ENCODE measurements at places on chromosomes 5 and 9.

GRCh38 chr5:172405226-172406107, 48.9 kb downstream of the SH3PXD2B start:
- no peak for DNase-seq
- no peak overlapping the region for H3K4me3 ChIP-seq

GRCh38 chr5:62197697-62198096, 108.3 kb upstream of the KIF2A start:
- no peak overlapping the region for H3K4me3 ChIP-seq
- H3K4me1 ChIP-seq, result no peaks in the 10 kb centered on the region
- H3K27ac ChIP-seq, result peak overlapping the region; percentile 1
- no peaks in the 10 kb centered on the region for H3K27me3 ChIP-seq
- no peak for DNase-seq

DNA sequence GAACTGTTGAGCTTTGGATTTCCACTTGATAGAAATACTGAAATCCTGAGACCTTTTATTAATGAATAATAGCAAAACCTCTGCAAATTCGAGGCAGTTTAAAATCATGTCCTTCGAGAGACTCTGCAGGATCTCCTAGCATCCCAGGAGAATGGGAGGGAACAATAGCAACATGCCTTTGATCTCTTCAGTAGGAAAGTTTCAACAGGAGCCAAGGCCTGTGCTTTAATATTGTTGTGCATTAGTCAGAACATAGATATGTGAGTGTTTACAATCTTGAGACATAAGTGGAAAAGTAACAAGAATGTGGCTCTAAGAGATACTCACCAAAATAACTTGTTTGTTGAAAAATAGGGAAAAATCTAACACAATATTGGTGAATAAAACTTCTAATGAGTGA, 83.3 kb upstream of the LHFPL2 start:
- H3K27me3 ChIP-seq, result no peaks in the 10 kb centered on the region
- no peak overlapping the region for H3K4me3 ChIP-seq
- no peak for DNase-seq
- H3K4me1 ChIP-seq, result peaks cover 4% of the 10 kb centered on the region

GRCh38 chr9:97675655-97676054, 21.5 kb downstream of the XPA start:
- H3K4me3 ChIP-seq, result no peak overlapping the region
- DNase-seq, result no peak
- H3K36me3 ChIP-seq, result no peaks in the 10 kb centered on the region

DNA sequence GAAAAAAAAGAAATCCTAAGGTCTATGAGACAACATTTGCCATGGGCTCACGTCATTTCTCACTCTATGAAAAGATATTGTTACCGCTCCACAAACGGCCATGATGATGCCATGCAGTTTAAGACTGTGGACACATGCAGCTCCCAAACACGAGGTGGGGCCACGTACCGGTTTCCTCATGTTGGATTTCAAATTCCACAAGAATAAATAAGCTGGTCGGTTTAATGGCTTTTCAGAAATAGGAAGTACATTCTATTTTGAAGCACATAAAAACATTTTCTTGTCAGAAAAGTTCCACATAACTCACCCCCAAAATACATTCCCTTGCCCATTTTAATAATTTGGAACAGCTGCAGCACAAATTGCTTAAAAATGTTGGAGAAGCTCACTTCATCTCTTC, 130.6 kb downstream of the MYO10 start:
- no peaks in the 10 kb centered on the region for H3K27me3 ChIP-seq
- peak overlapping the region; percentile 27 for H3K27ac ChIP-seq
- H3K36me3 ChIP-seq, result no peaks in the 10 kb centered on the region
- peaks cover 22% of the 10 kb centered on the region for H3K4me1 ChIP-seq
- H3K4me3 ChIP-seq, result no peak overlapping the region

GRCh38 chr5:135980620-135981019, 25.8 kb upstream of the LECT2 start:
- no peaks in the 10 kb centered on the region for H3K4me1 ChIP-seq
- H3K36me3 ChIP-seq, result no peaks in the 10 kb centered on the region
- H3K27ac ChIP-seq, result no peak overlapping the region

- peak overlapping the region; percentile 59 for H3K4me3 ChIP-seq
- H3K27me3 ChIP-seq, result no peaks in the 10 kb centered on the region
- peak; percentile 76 for DNase-seq
- no peaks in the 10 kb centered on the region for H3K36me3 ChIP-seq
- H3K27ac ChIP-seq, result peak overlapping the region; percentile 93
- no peaks in the 10 kb centered on the region for H3K4me1 ChIP-seq
Measured at GRCh38 chr9:33510262-33511183, 13.5 kb upstream of the ANKRD18B start.

DNA sequence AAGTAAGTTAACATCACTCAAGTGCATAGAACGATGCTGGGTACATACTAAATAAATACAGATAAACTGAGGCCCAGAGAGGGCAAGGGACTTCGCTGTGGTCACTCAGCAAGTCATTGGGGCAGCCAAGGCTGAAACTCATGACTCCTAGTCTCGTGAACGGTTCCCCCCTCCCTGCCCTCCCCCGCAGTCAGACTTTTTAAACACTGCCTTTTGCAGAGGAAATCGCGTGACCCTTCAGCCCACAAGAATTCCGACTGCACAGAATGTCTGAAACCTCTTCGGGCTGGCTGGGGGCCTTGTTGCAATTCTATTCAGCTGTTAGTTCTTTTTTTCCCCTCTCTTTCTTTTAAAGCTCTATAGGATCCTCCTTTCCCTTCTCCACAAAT, 28.1 kb downstream of the NEK6 start:
- no peaks in the 10 kb centered on the region for H3K27me3 ChIP-seq
- no peak overlapping the region for H3K4me3 ChIP-seq
- H3K27ac ChIP-seq, result peak overlapping the region; percentile 88
- peaks cover 59% of the 10 kb centered on the region for H3K4me1 ChIP-seq
- DNase-seq, result peak; percentile 92
